NCI-H526 (cell line): ENCODE measurements at places on chromosomes 12 and 14.

GRCh38 chr12:23380419-23381100 lies 568.9 kb downstream of the SOX5 start:
- DNase-seq = peak; percentile 71

DNA sequence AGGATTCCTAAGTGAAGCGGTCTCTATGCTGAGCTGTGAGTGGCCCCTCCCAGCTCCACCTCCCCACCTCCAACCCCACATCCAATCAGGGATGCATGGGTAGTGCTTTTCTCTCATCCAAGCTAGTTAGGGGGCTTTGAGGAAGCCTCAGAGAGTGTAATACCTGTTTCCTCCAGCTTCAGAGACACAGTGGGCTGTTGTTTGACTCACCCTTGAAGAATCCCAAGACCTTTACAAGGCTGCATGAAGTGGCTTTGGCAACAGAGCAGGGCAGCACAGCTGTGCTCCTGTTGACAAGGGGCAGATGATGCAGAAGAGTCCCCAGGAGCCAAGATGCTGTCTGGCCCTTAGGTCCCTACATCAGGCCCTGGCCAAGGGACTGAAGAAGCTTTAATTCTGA lies 27.1 kb upstream of the CLMN start:
- no peak for DNase-seq

GRCh38 chr12:77409551-77409950 lies 344.2 kb upstream of the E2F7 start:
- DNase-seq = no peak

DNA sequence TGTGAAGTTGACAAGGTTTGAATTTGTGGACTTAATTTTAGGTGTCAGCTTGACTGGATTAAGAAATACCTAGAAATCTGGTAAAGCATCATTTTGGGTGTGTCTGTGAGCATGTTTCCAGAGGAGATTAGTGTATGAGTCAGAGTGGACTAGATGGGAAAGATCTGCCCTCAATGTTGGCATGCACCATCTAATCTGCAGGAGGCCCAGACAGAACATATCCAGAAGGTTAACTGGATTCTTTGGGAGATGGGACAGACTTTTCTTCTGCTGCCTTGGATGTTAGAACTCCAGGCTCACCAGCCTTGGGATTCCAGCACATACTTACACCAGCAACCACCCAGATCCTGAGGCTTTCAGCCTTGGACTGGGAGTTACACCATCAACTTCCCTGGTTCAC lies 14.1 kb downstream of the SGPP1 start:
- DNase-seq = no peak

- DNase-seq = no peak
Observed at GRCh38 chr12:49225576-49226166, 36.8 kb upstream of the TUBA1A start.

DNA sequence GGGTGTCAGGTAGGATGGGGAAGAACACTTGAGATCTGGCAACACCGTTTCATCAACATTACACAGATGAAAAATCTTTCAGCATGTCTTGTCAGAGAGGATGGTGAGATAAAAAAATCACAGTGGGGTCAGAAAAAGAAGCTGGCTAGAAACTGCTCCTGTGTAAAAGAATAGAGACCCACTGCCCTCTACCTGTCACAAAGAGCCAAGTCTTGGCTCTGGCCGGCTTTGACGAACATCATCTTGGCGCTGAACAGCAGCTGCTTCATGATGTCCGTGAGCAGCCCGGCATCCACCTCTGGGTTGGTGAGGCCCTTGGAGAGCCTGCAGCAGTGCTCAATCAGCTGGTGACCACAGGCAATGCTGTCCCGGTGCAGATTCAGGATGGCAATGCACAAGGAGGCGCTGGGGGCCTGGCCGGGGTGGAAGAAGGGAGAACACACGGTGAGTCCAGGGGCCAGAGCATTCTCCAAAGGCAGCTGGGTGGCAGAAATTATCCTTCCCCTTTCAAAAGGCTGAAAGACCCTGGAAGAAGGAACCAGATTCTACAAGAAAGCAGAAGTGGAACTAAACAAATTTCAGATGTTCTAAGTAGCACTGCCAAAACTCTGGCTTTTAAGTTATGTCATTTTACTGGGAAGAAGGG lies 50.2 kb downstream of the ZFYVE26 start:
- no peak for DNase-seq

- DNase-seq = no peak
Observed at GRCh38 chr12:130628304-130628703, 87.8 kb downstream of the RIMBP2 start.

GRCh38 chr12:15984097-15984800 lies 73.1 kb downstream of the DERA start:
- no peak for DNase-seq

DNA sequence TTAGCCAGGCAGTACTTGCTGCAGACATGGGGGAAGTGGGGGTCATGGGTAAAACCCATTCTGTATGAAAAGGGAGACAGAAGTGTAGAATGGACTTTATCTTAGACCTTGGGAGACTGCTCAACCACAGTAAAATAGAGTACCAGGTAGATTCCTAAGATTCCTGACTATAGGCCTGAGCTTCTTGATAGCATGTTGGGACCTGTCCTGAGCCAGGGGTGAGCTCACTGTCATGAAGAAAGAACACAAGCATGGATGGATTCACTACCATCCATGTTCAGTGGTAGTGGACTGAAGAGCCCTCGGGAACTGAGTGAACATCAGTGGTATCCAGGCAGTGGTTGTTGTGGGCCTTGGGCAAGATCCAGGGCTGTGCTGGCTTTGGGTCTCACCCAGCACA lies 1003.8 kb downstream of the TMTC2 start:
- no peak for DNase-seq

- no peak for DNase-seq
Observed at GRCh38 chr12:69348162-69348938, at the start of gene LYZ. TSS of gene LYZ (plus strand) at chr12:69348381. CDS start at chr12:69348409, 28 bp downstream.

- peak; percentile 75 for DNase-seq
Observed at GRCh38 chr12:10853776-10854175, 4.5 kb upstream of the PRR4 start.
